ENCODE measurements at places on chromosomes 12 and 14. TPM values are rescaled to one million over a fixed set of nuclear protein-coding genes. Genes with fewer than 3 reads are reported as not detected.

The PPP1R36 gene
- 0.35 TPM for total RNA-seq

The AQP6 gene
- total RNA-seq, result not detected

The MYL6 gene
- 1,119 TPM for total RNA-seq

The SLC5A8 gene
- not detected for total RNA-seq

The LGR5 gene
- total RNA-seq, result not detected

The NEDD1 gene
- total RNA-seq, result 23.8 TPM

The RNASE7 gene
- 0.16 TPM for total RNA-seq

The SMOC1 gene
- total RNA-seq, result 1.4 TPM

The RASSF8 gene
- total RNA-seq, result 27.4 TPM

Data from myocyte (in vitro differentiated cells).